ENCODE measurements at places on chromosomes 7 and 10.

GRCh38 chr7:131624536-131624935, 68.1 kb upstream of the PODXL start:
- no peak for DNase-seq

GRCh38 chr10:30553018-30553625, 76.4 kb downstream of the LYZL2 start:
- no peak for DNase-seq

DNA sequence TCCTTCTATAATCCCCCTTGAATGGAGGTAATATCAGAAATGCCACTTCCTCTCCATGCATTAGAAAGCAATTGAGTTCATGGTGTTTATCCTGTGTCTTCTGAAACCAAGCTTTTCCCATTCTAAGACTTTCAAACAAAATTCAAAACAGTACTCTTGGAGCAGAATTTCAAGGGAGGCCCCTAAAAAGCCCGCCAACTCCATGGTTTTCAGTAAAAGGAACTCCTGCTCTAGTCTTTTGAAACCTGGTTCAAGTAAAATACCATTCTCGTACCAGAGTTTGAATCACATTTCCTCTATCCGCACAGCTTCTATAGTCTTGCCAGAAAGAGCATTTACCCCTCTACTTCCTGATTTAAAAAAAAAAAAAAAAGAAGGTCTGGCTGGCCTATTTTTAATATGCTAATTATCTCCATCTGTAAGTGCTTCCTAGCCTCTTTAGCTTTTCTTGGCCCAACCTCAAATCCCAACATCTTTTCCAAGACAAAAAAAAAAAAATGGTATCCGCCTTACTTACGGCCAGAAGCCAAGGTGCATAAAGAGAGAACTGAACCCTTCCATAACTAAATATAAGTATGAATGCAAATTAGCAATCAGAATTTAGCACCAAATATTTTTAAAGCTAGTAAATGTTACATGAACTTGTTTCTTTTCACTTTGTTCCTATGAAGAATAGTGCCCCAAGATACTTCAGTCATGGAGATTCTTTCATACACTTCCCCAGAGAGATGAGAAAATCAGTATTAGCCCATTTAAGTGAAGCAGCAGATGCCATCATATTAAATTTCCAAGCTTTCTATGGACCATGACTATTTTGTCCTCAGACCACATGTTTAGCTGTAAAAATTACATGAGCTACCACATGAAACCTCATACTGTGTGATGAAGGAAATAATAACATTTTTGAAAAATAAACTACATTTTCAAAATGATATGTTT, 199.9 kb upstream of the FAM3C start:
- DNase-seq = no peak

DNA sequence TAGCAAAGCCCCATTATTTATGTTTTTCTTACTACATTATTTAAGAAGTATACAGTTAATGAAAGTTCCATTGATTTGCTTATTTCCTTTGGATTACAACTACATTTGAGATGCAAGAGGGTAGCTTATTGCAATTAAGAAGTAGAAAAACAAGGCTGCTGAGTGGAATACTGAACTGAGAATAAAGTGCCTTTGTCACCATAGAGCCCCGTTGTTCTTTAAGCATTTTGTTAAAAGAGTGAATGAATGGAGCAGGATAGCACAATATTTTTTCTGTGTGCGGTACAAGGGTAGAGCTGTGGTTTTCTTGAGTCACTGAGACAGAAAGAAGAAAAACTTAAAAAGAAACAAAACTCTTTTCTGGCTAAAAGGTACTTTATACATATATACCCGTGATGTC, 45.6 kb downstream of the ZNF277 start:
- DNase-seq = no peak

GRCh38 chr7:119320316-119320715, 952.7 kb upstream of the KCND2 start:
- DNase-seq = no peak

DNA sequence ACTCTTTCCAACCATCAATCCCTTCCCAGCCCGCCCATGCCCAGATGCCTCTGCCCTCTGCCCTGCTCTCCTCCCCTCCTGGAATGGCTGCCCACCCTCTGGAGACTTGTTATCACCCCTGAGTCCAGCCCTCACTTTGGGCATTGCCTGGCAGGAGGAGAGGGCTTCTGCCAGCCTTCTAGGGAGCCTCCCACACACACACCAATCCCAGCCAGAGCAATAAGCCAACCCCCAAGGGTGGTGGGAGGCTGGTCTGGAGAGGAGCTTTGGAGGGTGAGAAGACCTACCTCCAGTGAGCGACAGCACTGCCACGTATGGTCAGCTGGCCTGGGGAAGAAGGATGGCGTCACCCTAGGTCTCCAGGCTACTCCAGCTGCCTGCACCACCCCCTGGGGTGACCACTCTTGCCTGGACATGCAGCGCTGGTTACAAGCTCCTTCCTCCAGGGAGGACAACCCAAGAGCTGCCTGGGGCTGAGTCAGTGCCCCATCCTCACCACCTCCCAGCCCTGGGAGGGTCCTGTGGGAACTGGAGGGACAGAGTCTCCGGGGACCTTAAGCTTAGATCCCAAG, 8.4 kb downstream of the C10orf105 start:
- DNase-seq = no peak

DNA sequence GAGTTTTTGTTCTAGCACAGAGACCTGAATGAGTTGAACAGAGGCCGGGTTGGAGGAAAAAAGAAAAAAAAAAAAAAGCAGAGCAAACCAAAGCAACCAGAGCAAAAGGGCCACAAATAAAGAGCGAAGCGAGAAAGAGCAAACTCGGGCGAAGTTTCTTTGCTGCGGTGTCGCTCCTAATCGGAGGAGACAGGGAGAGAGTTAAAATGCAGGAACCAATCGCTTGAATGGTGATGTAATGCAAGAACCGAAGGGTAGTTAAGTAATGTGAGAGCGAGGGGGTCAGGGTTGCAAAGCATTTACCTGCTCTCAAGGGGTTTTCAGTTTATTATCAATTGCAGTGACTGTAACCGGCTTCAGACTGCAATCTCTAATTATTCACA, 271.7 kb downstream of the TRIL start:
- DNase-seq = peak; percentile 24

GRCh38 chr10:31949266-31949665, 20.6 kb upstream of the ARHGAP12 start:
- DNase-seq = no peak

GRCh38 chr10:93075369-93076221, 1.9 kb downstream of the CYP26A1 start:
- DNase-seq = no peak

DNA sequence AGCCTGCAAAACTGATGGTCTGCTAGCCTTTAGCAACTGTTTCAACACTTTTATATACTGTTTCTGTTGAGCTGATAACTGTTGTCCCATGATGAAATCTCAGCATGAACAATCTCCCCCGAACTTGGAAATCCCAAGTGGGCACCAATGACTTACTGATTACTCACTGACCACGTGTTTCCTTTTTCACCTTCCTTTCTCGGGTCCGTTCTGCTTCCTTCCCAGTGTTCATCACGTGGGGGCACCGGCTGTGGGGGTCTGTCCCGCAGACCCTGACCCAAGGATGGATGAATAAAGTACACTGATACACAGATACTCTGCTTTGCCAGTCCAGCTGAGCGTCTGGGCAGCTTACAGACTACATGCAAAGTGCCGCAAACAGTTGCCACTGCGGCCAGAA, 39.0 kb upstream of the RASGEF1A start:
- no peak for DNase-seq

Measured in Panc1 (cell line).